M059J (cell line): ENCODE measurements at places on chromosomes 2 and 18.

GRCh38 chr2:219460424-219460926 lies 25.8 kb downstream of the SPEG start:
- no peak for DNase-seq

DNA sequence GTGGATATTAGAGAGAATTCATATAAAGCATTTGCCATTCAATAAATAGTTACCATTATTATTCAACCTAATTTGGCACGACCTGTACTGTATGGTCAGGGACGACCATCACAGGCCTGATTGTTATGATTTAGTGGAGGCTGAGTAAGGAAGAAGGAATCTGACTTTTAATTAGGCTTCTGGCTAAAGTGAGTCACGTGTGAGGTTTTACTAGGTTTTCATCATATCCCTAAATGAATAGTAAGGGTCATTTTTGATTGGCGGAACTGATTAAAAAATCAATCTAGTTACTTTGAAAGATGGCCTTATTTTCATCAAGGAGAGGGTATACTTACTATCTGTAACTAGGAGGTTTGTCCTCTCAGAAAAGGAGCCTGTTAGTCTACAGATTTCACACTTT lies 143.4 kb downstream of the ADCYAP1 start:
- DNase-seq: peak; percentile 87

GRCh38 chr18:6746386-6746960 lies 17.0 kb downstream of the ARHGAP28 start:
- DNase-seq: no peak

DNA sequence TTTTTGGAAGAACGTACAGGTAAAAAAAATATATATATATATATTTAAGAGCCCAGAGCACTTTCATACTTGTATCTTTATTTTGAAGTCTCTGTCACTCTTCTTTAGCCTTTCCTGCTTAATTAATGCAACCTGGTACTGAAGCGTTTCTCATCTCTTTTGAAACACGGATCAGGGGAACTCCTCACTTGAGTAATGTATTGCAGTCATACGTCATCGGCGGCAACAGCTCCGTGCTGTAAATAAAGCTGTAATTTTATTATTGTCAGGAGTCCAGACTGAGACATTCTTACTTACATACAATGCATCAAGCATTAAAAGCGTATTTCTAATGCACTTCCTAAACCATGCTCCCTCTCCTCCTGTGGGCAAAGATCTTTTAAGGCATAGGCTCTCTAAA lies 514.7 kb downstream of the SOX11 start:
- DNase-seq: no peak

DNA sequence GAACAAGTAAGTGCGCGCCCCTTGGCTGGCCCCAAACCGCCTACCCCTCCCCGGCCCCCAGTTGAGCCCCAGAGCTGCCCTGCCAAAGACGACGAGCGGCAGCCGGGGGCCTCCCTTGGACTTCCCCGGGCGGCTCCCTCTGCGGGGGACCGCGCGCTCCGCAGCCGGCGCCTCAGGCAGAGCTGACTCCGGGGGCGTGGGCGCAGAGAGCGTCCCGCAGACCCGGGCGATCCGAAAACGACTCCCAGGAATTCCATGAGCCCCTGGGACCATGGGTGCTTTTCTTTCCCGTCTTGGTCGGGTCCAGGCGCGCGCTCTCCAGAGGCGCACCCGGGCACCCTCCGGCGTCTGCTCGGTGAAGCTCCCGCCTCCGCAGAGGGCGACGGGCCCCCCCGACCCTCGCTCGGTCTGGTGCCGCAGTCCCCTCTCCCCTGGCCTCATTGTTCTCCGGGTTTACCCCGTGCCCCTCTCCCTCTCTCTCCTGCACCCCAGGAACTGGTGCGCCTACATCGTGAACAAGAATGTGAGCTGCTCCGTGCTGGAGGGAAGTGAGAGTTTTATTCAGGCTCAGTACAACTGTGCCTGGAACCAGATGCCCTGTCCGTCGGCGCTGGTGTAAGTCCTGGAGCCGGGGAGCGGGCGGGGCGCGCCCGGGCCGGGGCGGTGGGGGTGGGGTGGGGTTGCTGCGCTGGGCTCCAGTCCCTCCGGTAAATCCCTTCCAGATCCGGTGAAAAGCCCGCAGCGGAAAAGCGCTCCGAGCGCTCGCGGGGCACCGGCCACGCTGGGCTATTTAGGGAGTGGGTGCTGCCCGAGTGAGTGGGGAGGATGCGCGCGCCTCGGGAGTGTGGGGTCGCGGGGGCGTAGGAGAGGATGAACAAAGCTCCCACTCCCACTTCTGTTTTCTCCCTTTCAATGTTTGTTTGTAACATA lies 776 bp downstream of the EMILIN2 start:
- DNase-seq: no peak

DNA sequence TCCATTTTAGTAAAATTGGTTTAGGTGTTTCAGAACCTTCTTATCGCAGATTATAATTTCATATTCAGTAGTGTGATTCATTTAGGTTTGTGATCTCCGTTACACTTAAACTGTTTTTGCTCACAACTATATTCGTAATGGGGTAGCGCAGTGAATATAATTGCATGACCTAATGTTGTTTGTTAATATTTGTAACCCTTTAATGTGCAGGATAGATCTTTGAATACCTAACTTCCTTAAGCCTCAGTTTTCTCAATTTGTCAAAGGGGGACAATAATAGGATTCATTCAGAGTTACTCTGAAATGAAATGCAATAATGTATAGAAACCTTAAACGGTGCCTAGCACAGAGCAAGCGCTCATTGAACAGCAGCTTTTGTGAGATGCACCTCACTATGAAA lies 558 bp upstream of the ZDBF2 start:
- no peak for DNase-seq

GRCh38 chr2:76678383-76679024 lies 843.7 kb downstream of the LRRTM4 start:
- DNase-seq: no peak

- DNase-seq: peak; percentile 63
Measured at GRCh38 chr2:23445450-23445868, 60.5 kb downstream of the KLHL29 start.

- DNase-seq: peak; percentile 40
Measured at GRCh38 chr2:94874277-94874997, 3.2 kb downstream of the TEKT4 start.

GRCh38 chr2:128732976-128733431 lies 414.3 kb upstream of the HS6ST1 start:
- DNase-seq: no peak

DNA sequence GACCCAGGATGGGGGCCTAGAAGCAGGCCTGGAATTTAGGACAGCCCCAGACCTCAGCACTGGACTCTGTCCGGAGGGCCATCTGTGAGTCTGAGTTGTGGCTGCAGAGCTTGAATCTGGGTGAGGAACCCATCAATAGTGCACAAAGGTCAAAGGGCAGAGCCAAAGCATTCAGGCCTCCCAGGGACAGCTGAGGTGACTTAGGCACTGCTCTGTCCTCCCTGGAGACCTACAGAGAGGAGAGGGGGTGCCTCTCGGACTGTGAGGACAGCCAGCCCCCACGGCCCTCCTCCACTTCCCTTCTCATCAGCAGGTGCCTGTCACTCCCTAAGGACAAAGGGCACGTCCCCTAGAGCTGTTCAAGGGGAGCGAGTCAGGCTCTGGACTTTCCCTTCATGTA lies 25.1 kb upstream of the PRLH start:
- DNase-seq: no peak

DNA sequence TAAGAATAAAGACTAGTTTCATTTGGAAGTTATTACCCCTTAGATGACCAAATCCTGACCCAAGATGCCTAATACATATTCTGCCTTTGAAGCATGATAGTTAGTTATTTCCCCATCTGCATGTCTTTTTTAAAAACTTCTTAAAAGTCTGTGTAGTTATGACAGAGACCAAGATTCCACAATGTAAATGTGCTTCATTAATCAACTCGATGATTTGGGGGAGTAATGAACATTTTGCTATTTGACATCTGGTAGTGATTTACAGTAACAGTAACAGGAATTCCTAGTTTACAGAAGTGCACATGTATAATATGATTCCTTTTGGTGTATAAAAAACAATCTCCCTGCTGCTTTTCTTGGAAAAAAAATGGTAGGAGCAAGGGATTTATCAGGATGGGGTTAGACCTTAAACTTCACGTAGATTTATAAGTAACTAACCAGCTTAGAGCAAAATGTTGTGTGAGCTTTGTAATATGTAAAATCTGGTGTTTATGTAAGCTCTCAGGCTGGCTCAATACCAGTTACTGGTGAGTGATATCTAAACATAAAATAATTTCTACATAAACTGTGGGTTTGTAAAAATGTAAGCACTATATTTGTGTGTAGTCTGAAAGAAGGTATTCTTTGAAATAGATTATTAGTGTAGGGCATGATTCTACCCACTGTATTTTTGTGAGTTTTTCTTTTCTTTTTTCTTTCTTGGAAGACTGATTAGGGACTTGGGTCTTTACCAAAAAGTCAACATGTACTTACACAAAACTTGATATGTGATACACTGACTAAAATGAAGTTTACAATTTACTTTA lies 641.6 kb downstream of the EPHA4 start:
- DNase-seq: no peak

- DNase-seq: no peak
Measured at GRCh38 chr2:216181953-216182461, 72.9 kb downstream of the XRCC5 start.

GRCh38 chr2:222884805-222885424 lies 24.1 kb downstream of the ACSL3 start:
- peak; percentile 27 for DNase-seq

DNA sequence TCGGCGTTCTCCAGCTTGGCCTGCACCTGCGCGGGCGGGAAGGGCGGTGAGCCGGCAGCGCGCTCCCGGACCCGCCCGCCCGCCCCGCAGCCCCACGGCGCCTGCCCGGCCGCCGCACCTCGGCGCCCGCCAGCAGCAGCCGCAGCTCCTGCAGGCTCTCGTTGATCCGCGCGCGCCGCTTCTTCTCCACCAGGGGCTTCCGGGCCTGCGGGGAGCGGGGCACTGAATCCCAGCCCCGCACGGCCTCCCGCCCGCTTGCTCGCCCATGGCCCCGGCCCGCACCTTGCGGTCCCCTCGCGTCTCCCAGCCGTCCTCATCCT lies 335 bp downstream of the HES6 start:
- no peak for DNase-seq

- no peak for DNase-seq
Measured at GRCh38 chr2:126370201-126370600, 285.8 kb upstream of the GYPC start.

- no peak for DNase-seq
Measured at GRCh38 chr18:76972241-76972640, 149.9 kb downstream of the ZNF236 start.

DNA sequence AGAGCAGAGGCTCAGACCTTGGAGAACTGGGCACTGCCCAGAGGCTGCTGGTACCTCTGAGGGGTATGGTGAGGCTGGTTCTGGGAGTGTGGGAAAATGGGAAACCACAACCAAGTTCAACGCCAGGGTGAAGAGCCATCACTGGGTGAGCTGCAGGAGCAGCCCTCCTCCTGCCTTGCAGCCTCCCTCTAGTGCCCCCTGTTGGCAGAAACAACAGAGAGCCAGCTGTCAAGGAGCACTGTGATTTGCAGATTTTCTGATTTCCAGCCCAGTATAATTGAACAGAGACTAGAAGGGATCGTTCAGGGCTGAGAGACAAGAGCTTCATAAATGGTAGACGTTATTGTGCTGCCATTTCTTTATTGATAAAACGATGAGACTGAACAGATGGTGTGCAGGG lies 50.5 kb downstream of the MAPK4 start:
- no peak for DNase-seq

GRCh38 chr2:46339676-46340459 lies 42.7 kb downstream of the EPAS1 start:
- no peak for DNase-seq

DNA sequence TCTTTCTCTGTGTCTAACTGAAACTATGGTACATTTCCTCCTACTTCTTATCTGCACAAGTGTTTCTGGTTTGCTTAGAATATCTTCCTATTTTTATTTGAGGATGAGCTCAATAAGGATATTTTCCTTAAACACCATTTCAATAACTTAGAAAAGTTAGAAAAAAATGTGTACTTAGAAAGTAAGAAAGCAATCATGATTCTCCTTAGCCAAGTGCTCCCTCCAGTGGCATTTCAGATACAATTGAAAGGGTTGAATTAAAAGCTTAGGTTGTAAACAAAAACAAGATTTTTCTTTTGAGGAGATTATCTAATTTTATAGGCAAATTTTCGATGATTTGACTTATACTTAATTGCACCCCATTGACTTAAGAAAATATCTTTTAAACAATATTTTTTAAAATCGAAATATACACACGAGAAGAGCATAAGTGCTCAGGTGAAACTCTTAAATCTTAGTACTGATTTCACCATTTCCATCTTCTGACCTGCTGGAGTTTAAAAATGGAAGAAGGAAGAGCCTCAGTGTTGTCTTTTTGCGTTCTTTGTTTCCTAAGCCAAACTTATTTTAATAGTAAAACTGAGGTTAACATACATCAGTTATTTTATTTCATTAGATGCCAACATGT lies 26.9 kb downstream of the C18orf63 start:
- DNase-seq: peak; percentile 63

DNA sequence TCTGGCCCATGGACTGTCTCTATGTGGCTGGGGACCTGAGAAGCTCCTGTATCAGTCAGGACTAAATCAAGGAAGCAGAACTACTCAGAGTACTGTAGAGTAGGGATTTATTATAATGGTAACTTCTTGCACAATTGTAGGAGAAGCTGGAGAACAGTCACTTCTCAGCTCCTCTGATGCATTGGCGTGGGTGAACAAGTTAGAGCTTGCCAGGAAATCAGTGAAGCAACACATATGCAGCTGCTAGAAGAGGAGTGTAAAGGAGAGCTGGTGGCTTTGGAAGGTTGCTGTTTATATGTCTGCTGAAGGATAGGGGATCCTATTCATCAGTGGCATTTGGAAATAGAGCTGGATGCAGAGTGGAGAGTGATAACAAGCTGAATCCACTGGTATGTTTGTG lies 215.5 kb upstream of the CWC22 start:
- no peak for DNase-seq

- no peak for DNase-seq
Measured at GRCh38 chr18:78918707-78919106, 60.9 kb upstream of the SALL3 start.

DNA sequence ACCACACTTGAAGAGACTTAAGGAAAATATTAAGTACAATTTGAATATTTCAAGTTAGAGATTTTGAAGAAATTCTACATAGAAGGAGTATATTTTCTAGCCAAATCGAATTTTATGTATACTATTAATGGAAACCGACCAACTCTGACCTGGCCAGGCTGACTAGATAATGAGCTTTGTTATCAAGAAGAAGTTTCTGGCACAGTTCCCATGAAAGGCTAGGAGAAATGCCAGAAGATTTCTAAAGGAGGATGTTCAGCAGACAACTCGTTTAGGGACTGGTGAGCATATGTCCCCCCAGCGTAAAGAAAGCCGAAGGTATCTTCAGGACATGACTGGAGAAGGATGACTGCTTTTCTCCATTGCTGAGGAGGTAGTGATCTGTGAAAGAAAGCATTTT lies 127.3 kb downstream of the DIS3L2 start:
- no peak for DNase-seq

DNA sequence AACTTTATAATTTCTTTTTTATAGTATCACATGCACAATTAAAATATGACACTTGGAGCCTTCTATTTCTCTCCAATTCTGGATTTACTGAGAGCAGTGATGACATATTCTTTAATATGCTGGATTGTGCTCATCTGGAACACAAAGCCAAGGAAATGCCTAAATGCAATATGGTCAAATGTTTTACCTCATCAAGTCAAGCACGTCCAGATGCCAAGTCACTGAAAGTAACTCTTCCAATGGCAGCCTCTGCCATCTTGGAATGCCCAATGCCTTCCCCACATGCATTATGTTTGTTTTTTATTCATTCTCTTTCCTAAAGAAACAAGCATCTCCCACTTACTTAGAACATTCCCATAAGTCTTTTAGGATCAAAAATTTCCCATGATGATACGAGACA lies 189.8 kb downstream of the TMX3 start:
- DNase-seq: no peak

GRCh38 chr2:233120459-233120858 lies 60.3 kb downstream of the INPP5D start:
- peak; percentile 25 for DNase-seq
